ENCODE measurements at places on chromosomes 3 and 15.

DNA sequence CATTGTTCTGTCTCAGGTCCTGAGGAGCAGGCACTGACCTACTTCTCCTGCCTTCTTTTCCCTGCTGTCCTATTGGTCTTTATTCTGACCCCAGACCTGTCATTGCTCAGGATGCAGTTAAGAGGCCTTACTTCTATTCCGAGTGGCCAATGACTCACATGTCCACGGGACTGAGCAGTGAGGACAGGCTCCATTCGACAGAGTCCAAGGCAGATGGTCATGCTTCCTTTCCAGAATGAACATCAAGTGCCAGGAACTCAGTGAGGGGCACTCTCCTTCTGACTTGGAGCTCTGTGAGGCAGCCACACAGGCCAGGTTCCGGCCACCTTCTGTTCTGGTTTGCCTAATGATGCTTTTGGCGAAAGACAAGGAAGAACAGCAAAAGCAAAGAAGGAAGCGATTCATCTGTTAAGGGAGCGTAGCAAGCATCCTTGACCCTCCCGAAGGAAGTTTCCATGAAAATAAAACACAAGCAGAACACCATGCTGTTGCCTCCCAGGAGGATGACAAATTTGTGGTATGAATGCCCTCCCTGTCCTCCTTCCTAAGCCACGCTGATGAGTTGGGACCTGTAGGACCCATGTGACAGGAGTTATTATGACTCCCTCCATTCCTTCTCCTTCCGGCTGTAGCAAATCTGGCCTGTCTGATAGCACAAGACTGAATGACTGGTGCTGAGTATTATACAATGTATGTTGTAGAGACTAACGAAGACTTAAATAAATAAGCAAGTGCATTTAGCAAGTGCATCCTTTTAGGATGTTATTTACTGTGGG is 14.4 kb upstream of the TPRG1 start:
- no peak for DNase-seq

DNA sequence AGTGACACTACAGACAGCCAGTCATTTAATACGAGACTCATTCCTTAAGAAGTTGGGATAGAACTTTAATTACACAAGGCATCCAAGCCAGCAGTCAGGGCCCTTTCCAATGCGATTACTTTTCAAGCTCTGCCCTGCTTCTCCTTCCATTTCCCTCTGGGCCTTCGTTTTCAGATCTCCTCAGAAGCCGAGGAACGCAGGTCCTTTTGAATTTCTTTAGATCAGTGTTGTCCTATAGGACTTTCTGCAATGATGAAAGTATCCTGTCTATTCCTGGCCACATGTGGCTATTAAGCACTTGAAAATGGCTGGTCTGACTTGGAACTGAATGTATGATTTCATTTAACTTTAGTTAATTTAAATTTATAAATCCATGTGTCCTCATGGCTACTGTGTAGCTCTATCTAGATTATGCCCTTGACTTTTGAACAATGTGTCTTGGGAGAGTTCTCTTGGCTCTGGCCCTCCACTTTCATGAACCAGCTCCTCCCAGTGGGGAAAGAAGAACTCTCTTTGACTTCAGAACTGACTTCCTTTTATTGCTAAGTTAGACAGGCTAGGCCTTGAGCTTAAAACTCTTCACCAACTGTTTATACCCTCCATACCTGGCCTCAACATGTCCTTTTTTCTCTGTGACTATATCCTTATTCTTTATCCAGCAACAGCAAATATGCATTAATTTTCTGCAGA is 22.6 kb downstream of the TGFBR2 start:
- DNase-seq: no peak

DNA sequence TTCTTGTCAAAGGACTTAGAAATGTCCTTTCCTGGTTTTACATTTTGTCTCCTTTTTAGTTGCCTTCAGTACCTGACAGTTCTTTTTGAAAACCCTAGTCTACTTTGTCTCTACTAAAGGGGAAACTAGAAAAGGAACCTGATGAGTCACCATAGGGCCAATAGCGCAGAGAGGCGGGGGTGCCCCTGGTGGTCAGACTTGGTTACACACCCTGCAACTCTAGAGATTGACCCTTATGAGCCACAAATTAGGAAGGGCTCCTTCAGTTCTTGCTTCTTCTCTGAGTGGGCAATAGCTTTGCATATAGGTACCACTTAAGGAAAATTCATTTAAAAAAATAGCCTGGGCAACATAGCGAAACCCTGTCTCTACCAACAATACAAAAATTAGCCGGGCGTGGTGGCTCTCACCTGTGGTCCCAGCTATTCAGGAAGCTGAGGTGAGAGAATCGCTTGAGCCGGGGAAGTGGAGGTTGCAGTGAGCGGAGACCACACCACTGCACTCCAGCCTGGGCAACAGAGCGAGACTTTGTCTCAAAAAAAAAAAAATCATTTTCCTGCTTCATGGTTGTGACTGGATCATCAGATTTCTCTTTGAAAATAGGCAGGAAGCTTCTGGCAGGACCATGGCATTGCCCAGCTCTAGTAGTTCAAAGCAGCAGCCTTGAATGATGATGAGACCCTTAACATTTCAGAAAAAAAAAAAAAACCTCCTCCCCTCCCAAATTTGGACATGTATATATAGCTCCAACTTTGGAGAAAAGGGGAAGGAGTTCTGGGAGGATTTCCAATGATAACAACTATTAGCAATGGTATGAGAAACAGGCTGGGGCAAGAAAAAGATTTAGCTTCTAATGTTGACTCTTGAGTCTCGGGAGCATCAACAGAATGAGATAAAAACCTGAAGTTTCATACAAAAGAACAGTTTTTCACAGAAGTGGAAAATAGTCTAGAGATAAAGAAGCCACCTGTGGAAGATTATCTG is 45.2 kb upstream of the RASA2 start:
- peak; percentile 78 for DNase-seq

DNA sequence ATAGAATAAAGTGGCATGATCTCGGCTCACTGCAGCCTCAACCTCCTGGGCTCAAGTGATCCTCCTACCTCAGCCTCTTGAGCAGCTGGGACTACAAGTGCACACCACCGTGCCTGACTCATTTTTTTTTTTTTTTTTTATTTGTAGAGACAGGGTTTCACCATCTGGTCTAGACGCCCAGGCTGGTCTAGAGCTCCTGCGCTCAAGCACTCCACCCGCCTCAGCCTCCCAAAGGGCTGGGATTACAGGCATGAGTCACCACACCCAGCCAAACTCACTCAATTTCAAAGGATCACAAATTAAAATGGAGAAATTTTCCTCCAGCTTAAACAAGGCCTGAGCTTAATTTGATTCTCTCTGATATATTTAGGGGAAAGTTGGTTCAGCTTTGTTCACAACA is 27.3 kb upstream of the NMB start:
- DNase-seq: peak; percentile 44
